ENCODE measurements at places on chromosomes 6 and 20.

DNA sequence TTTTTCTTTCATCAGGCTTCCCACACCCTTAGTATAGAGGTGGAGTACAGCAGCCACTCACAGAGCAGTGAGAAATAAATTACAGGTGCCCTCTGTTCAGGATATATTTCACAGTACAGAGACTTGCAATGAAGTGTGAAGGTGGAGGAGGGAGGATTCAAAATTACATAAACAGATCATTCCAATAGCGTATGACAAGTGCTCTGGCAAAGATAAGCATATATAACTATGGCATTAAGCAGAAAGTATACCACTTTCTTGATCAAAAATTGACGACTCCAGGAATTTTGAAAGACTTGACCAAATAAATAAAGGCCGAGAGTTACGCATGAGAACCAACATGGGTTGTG, 108.7 kb downstream of the GPX5 start:
- DNase-seq = no peak

DNA sequence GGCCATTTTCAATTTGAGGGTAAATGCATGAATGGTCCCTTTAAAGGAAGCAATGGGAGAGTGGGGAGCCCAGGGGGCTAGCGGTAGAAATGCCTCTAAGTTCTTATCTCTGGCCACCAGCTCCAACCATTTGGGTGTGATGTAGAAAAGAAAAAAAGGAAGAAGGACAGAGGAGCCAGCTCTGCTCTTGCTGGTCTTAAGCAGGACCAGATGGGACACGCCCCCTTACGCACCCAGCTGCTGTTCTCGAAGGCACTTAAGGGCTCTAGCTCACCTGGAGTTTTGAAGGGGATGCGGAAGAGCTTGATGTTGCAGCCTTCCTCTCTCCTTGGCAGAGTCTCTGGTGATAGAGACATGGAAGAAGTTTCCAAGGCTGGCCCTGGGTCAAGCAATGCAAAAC, 59.5 kb upstream of the RNF144B start:
- DNase-seq = peak; percentile 39

GRCh38 chr6:5249451-5250122, 11.2 kb downstream of the LYRM4 start:
- no peak for DNase-seq

- DNase-seq = no peak
Measured at GRCh38 chr6:125866433-125866832, 75.7 kb downstream of the NCOA7 start.

DNA sequence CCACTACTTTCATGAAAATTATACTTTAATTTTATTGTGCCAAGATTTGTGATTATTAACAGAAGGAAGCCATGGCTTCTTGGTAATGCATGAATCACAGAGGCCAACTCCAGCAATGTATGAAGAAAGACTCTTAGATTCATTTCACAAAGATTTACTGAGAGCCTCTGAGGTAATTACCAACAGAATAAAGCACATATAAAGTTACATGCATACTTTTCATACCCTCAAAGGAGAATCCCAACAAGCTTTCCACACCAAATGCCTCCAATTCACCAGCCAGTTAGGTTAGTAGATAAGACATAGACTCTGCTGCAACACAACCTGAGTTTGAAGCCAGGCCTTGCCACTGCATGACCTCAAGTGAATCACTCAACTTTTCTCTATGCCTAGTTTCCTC, 41.9 kb downstream of the HBS1L start:
- DNase-seq = peak; percentile 31
